NCI-H1436 treated with DMSO at 0.1 percent for 48 hours (cell line): ENCODE measurements at places on chromosomes 2 and 18.

- no peak for DNase-seq
Measured at GRCh38 chr2:149055751-149056150, 17.3 kb downstream of the LYPD6B start.

GRCh38 chr2:184449760-184450159 is 148.6 kb upstream of the ZNF804A start:
- DNase-seq, result no peak

- DNase-seq, result no peak
Measured at GRCh38 chr18:36771245-36771644, 57.6 kb downstream of the TPGS2 start.

DNA sequence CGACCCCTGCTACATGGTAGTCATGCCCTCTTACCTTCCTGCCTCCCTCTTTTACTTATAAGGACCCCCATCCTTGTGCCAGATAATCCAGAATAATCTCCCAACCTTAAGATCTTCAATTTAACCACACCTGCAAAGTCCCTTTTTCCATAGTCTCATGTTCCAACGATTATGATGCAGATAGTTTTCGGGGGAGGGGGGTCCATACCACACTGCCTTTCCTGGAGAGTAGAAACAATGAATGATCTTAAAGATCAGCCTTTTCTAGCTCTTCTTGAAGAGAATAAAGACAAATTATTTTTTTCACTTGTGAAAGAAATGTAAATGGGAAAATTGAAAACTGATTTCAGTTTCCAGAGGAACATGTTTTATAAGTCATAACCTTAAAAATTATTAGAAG is 4.3 kb upstream of the FAM98A start:
- DNase-seq, result no peak

- no peak for DNase-seq
Measured at GRCh38 chr2:217185265-217185995, 325.6 kb upstream of the TNP1 start.

DNA sequence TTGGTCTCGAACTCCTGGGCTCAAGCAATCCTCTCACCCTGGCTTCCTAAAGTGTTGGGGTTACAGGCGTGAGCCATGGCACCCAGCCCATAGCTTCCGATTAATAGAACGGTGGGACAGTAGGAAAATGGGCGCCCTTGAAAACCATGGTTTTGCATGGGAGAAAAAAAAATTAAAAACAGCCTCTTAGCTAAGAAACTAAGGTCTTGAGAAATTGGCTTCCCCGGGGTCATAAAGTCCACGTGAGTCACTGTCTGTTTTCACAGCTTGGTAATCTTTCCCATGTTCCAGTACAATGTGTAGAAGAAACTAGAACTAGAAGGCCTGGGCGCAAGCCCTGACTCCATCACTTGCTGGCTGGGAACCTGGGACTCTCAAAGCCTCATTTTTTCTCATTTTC is 20.7 kb downstream of the B3GNT2 start:
- no peak for DNase-seq

DNA sequence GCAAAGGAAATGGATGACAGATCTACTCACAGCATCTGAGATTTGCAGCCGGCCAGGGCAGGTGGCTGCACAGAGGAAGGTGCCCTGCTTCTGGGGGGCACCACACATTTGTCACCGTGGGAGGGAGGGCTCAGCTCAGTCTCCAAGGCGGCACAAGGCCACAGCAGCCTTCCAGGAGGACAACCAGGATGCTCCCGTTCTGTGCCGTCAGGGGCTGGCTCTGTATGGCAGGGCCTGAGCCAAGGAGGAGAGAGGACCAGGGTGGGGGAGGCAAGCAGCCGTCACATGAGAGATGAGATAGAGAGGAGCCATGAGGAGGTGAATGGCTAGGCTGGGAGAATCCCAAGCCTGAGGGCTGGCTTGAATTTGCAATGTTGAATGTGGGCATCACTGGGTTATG is 4.6 kb upstream of the BOK start:
- DNase-seq, result no peak

GRCh38 chr2:218419630-218420216 is 800 bp downstream of the VIL1 start:
- no peak for DNase-seq

DNA sequence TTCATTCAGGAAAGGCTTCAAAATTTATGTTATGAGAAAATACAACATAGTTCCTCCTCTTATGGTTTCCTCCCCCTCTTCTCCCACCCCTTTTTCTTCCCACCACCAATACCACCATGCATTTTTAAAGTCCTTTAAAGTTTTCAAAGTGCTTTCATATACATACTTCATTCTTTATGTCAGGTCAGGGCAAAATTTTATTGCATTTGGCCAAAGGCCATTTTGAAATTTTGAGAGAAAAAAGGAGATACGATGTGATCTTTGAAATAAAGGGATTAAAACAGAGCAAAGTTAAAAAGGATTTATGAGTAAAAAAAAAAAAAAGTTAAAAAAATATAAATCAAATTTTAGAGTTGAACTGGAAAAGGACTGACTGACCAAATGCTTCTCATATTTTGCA is 792.5 kb upstream of the FANCL start:
- no peak for DNase-seq

GRCh38 chr18:23897291-23897690 is 117.3 kb upstream of the TTC39C start:
- DNase-seq, result no peak

DNA sequence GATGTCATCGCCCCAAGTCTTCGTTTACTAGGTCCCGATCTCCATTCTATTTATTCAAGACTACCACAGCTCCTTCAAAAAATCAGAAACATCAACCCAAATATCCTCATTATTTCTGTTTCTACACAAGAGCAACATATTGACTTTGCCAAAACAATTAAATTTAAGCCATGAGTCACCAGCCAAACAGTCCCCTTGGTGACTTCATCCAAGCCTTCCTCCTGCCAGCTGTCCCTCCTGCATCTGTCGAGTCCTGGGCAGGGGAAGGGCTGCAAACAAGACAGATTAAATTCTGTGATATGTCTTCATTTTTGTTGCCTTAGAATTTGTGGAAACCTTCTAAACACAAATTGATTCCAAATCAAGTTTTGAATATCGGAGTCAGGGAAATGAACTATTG is 110.3 kb downstream of the SP3 start:
- DNase-seq, result no peak

DNA sequence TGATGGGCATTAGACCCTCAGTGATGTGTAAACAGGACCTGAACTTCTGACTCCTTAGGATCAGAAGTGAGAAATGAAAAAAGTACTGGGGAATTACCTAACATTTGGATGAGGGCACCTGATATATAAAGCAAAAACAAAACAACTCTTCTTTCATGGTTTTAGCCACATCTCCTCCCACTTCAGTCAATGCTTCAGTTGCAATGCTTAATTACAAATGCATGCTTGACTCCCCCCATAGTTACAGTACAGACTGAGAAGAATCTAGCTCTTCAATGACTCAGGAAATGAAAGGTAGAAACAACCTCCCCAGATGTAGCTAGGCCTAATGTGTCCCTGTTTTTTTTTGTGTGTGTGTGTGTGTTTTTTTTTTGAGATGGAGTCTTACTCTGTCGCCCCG is 276.8 kb upstream of the POU3F3 start:
- DNase-seq, result no peak

- no peak for DNase-seq
Measured at GRCh38 chr18:63951302-63951705, 2.2 kb downstream of the HMSD start.

DNA sequence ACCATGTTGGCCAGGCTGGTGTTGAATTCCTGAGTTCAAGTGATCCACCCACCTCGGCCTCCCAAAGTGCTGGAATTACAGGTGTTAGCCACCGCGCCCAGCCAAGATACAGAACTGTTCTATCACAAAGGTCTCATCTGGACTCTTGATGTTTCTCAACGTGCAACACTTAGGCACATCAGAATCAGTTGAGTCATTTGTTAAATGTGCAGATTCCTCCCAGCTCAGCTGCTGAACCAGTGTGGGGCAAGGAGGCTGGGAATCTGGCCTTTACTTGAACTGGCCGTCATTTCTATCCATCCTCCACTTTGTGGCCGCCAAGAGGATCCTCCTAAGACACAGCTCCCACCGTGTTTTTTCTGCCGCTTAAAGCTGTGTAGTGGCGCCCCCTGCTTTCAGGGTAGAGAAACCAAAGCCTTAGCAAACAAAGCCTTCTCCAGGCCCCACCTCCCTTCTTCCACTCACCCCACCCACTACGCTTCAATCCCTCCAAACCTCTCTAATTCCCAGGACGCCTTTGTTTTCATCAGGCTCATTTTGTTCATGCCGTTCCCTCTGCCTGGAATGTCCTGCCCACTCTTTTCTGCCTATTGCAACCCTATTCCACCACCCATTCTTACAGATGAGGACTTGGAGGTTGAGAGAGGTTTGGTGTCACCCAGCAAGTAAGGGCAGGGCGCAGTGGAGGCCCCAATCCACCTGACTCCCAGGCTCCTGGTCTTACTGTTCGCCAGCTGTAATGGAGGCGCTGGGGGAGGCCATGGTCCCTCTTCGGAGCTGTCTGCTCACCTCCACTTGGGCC is 776 bp upstream of the SPEG start:
- DNase-seq, result peak; percentile 27

DNA sequence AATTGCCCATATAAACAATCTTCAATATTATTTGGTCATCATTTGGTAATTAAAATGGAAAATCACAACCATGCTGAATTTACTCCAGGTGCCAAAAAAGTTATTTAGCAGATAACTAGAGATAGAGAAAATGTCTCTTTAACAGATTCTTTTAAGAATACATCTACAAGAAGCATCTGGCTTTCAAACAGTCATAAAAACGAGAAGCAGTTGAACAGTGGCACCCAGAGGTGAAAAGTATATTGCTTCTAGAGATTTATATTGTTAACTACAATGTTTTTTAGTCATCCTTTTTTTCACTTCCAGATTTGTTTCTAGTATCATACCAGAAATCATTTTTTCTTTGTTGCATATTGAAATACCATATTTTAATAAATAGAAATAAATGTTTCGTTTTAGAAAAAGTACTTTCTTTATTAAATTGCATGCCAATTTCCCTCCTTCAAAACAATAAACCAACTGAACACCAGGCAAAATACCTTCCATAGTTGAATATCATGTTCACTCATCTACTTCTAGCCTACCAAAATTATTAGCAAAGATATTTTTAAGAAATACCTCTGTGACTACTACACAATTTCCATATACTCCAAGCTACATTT is 65.4 kb upstream of the HNRNPA3 start:
- DNase-seq, result peak; percentile 78

- DNase-seq, result no peak
Measured at GRCh38 chr2:60528281-60529020, 25.0 kb downstream of the BCL11A start.
